ENCODE measurements at places on chromosomes 2 and 18. TPM values are rescaled to one million over a fixed set of nuclear protein-coding genes. Genes with fewer than 3 reads are reported as not detected.
A peak's percentile ranks its signal among the peaks of the same experiment; 100 is the strongest.

The OR6B2 gene
- not detected for total RNA-seq

The GCKR gene
- total RNA-seq, result 0.84 TPM

The CPLX4 gene
- not detected for total RNA-seq

The RABL2A gene
- 5.3 TPM for total RNA-seq

The G6PC2 gene
- not detected for total RNA-seq

DNA sequence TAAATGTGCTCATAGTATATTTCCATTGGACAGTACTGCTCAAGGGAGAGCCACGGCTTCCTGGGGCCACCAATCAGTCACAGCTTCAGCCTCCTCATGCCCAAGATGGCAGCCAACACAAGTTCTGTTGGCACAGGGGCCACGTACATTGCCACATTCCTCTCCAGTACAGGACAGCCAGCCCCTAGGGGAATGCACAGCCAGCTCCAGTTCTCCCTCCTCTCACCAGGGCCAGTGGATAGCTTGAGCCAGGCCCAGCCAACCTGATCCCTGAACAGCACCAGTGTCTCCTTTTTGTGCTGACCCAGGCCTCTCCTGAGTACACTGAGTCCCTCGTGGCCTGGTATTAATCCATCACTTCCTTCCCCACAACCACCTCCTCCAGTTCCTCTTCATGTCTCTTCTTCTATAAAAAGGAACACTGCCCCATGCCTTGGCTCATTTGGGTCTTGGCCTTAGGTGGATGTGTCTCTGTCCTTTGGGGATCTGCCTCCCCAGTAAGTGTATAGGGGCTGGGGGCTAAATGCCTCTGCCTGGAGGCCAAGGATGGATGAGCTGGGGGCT lies 168.7 kb downstream of the TNS1 start:
- ATAC-seq, result no peak

- no peak for ATAC-seq
Measured at GRCh38 chr2:217797165-217797564, 205.6 kb downstream of the TNS1 start.

GRCh38 chr18:31710826-31711225 lies 26.4 kb upstream of the B4GALT6 start:
- peak; percentile 49 for ATAC-seq

DNA sequence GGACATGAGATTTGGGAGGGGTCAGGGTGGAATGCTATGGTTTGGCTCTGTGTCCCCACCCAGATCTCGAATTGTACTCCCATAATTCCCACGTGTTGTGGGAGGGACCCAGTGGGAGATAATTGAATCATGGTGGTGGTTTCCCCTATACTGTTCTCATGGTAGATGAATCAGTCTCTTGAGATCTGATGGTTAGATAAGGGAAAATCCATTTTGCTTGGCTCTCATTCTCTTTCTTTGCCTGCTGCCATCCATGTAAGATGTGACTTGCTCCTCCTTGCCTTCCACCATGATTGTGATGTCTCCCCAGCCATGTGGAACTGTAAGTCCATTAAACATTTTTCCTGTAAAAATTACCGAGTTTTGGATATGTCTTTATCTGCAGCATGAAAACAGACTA lies 80.9 kb upstream of the GALNT5 start:
- no peak for ATAC-seq

DNA sequence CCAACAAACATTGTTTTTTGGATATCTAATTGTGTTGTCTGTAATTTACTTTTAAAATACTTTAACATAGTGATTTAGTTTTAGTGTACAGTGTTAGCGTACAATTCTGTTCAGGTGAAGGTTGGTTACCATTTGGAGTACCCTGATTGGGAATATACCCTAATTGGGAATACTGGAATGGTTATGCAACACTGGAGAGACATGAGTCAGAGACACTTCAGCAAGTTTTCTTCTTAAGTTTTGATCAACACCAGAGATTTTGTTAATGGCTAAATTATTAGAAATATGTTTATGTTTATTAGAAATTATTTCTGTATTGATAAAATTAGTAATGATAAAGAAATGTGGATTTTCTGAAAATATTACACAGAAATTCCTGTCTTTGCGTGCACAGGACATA lies 100.3 kb upstream of the NABP1 start:
- no peak for ATAC-seq

- ATAC-seq, result no peak
Measured at GRCh38 chr2:69957965-69958364, 3.5 kb downstream of the ASPRV1 start.

DNA sequence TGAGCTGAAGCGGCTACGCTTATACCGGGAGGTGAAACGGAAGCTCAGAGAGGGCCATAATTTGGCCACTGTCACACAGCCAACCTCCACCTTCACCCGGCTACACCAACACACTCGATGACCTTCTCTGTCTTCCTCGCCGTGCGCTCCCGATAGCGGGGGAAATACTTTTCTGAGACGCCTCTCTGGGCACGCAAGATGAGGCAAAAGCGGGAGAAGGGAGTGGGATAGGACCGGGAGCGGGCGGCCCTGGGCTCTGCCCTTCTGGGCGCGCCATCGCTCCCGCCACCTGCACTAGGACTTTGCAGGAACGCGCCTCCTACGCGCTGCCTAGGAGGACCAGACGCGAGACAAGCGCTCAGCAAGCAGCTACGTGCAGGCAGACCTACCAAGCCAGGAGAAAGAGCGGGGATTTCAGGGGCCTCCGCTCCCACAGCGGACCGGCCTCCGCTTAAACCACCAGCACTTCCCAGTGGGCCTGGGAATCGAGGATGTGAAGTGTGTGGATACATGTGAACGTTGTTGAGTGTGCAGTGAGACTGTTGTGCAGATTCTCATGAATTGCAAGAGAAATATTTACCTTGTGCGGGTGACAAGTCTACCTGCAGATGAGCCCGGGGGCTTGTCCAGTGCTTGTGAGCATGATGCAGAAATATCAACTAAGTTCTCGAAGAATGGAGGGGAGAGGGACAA lies 11.4 kb downstream of the SIX3 start:
- ATAC-seq, result no peak

GRCh38 chr2:112626604-112627059 lies 19.1 kb upstream of the SLC20A1 start:
- ATAC-seq, result peak; percentile 44

- no peak for ATAC-seq
Measured at GRCh38 chr18:34158881-34159690, 65.6 kb downstream of the NOL4 start.

DNA sequence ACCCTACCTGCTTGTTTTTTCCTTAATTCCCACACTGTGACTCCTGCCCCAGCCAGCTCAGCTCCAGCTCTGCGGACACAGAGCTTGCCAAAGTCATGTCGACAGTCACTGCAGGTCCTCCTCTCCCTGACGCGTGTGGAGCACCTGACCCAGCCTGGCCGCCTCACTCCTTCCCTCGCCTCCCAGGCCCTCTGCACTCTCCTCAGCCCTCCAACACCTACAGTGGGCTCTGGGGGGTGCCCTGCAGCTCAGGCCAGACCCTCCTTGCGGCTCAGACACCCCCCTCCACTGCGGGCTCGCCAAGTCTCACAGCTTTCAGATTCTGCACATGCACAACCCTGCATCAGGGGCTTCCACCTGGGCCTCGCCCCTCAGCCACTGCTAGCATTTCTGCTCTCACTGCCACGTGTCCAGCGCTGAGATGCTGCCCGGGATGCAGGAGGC lies 68.3 kb downstream of the NDUFA10 start:
- ATAC-seq, result no peak

- ATAC-seq, result no peak
Measured at GRCh38 chr2:36371070-36371874, 15.7 kb downstream of the CRIM1 start.

GRCh38 chr2:146985753-146986152 lies 859.1 kb upstream of the ACVR2A start:
- no peak for ATAC-seq

GRCh38 chr18:74446631-74447403 lies 10.3 kb downstream of the DIPK1C start:
- ATAC-seq, result no peak

DNA sequence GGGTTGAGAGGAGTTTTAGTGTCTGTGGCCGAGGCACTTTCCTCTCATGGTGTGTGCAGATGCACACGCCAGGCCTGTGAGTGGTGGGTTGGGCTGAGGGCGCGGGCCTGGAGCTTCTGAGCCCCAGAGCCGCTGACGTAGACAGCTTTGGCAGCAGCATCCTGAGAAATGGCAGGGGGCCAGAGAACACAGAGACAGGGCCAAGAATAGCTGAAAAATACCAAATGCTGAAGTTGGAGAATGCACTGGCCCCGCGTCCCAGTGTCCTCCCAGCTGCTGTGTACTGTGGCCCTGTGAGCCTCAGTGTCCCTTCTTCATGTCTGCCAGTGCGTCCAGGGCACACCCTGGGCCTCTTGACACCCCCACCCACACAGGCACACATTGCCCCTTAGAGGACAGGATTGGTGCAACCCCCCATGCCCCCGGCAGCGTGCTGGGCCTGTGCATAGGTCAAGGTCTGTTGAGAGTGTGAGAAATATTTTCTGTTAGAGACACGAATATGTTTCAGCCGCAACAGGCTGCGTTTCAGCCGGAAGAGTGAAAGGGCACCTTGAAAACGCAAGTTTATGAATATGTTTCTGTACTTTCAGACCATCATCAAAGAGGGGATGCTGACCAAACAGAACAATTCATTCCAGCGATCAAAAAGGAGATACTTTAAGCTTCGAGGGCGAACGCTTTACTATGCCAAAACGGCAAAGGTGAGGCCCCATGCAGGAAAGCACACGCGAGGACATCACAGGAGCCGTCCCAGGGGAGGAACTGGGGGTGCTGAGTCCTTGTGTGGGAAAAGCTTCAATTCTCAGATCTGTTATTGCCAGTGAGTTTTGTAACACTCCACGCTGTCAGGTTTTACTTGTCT lies 33.6 kb downstream of the DGKD start:
- peak; percentile 39 for ATAC-seq

- ATAC-seq, result no peak
Measured at GRCh38 chr18:58497845-58498244, 131.0 kb downstream of the ALPK2 start.

DNA sequence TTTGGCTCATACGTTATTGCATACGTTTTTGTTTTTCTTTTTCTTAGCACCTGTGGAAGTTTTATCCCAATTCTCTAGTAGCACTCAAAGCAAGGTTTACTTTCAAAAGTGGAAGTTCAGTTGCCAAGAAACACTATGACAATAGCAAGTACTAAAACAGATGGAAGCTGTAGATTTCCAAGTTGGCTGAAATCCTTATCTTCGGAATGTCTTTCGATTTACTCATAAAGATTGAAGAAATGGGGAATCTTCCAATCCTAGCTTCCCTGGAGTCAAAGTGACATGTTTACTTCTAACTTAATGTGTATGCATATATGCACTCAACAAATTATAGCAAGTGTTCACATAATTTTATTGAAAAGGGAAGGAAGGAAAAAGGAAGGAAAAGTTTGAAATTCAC lies 307.4 kb downstream of the CTNNA2 start:
- ATAC-seq, result no peak

GRCh38 chr2:14567561-14567960 lies 65.0 kb upstream of the LRATD1 start:
- ATAC-seq, result no peak
